ENCODE measurements at places on chromosomes 1 and 21.

DNA sequence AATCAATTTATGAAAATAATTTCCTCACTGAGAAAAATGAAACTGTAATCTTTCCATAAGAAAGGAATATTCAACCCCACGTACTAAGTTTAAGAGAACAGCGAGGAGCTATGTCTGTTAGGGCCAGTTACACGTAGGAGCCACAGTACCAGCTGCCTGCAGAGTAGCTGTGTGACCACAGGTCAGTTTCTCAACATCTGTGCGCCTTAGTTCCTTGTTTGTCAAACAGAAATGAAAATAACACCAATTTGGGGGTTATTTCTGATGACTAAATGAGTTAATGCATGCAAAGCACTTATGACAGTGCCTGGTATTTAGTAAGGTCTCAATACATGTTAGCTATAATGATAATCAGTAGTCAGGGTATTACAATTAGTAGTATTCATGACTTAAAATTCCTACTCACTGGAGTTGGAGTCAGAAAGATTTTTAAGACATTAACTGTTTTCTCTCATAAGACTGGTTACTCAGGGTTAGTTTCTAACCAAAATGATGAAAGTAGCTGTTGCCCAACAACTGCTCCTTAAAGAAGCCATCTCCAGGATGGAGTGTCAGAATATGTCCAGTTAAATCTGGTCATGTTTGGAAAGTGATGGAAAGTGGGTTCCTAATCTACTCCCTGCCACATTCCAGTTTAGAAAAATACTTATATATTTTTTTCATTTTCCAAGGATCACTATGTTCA, 85.8 kb upstream of the ZNF648 start:
- no peak for DNase-seq

DNA sequence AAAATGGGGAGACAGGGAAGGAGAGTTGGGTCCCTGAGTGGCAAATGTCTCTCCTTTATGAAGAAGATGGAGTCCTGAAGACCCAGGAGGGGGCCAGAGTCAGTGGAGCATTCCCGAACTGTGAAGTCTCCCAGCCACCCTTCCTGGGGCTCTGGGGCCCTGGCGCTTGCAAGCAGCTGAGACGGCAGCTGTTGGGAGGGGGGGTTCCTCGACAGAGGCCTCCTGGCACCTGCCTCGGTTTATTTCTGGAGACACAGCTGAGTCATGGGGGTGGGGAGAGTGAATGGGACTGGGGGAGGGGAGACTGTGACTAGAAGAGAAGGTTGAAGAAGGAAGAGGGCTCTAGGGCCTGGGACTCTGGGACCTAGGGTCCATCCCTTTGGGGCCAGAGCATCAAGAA, 14.0 kb downstream of the NES start:
- DNase-seq = no peak

- no peak for DNase-seq
These were observed 574 bp downstream of the IGSF9 start for GRCh38 chr1:159944623-159945455.

- DNase-seq = no peak
These were observed 14.8 kb upstream of the GBP5 start for GRCh38 chr1:89287181-89288050.

- peak; percentile 65 for DNase-seq
These were observed 919 bp downstream of the CTSS start for GRCh38 chr1:150764617-150765101.

DNA sequence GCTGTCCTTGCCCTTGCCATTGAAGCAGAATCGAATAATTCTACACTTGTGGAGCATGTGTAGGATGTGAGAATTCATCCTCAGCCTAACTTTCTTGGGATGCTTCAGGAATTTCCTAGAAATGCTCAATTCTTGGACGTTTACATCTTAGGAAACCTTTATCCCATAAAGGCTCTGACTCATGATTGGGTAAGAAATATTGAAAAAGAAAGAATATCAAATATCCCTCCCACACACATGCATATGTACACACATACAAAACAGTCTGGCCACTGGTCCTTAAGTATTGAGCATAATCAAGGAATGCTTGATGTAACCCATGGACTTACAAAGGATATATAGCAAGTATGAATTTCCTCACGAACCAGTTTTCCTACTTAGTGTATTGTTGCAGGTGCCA, 83.9 kb upstream of the IPO9 start:
- DNase-seq = no peak

DNA sequence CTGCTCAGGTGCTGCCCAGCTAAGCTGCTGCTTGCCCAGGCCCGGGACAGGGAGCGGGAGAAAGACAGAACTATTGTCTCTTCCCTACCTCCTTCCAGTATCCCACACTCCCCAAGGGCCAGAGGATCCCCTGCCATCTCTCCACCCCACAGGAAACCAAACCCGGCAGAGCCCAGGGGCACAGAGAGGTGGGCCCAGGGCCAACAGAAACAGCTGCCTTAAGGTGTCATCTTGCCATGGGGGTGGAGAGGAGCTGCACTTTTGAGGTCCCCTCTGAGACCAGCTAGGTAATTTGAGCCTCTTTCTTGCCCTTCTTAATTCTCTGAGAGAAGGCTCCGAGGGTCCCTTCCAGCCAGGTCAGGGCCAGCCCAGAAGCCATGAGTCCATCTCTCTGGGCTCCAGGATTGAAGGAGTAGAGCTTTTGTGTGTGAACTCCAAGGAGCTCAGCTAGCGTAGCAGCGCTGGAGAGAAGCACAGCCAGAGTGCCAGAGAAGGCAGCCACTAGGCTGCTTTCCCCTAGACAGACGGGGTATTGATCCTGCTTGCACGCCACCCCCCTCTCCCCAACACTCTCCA, 9.7 kb upstream of the GPR61 start:
- no peak for DNase-seq

DNA sequence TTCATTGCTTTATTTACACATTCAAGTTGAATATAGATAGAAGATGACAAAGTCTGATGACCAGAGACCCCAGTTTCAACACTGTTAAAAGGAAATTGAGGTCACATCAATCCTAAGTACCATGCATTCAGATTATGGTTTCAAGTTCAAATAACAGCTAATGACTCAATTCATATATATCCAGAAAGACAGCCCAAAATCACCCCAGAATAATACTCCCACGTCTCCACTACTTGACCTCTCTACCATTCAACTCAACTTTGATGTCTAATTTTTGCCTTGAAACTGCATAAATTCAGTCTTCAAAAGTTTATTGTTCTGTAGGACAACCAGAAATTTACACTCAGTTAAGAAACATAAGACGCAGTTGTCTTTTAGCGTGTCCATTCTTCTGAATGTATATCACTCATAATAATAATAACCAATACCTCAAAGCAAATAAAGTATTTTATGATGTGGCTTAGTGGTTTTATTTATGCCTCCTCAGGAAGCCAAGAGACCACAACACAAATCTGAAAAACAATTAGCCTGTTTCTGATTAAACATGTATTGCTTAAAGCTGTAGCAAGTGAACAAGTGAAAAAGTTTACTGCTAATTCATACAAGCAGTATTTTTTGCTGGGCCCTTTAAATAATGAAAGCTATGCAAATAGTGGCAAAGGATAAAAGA, 569.0 kb downstream of the LTN1 start:
- DNase-seq = no peak

DNA sequence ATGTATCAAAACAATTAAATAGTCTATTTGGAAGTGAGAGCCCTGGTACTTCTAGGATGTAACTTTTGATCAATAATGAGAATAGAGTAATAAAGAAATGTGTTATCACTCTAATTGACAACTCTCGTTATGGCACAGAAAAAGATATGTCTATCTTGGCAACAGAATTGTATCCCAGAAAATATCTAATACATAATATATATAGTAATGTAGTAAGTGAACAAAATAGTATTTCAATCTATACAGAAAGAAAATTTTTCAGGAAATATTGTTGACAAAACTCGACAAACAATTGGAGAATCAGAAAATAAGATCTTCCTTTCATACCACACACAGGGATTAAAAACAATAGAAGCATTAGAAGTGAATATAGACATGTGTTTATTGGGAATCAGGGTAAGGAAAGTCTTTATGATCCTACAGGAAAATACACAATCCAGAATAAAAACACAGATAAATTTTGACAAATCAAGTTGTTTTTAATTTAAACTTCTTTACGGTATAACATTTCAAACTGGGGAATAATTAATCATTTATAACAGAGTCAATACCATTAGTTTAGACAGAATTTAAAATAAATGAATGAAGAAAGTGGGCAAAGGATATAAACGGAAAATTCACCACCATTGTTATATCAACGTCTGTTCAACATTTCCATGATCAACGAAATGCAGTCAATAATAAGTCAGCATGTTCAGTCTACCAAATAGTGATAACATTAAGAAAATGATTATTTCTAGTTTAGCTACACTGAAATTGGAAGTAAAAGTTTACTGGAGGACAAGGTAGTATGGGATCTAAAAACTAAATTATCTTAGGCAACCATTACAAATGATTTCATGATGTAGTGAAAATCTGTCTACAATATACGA, 1526.5 kb upstream of the TPTE start:
- no peak for DNase-seq

GRCh38 chr1:60895252-60895651, 187.1 kb upstream of the NFIA start:
- no peak for DNase-seq

GRCh38 chr1:180198196-180198595, 31.9 kb upstream of the LHX4 start:
- DNase-seq = no peak

GRCh38 chr1:32652244-32652962, 1.4 kb downstream of the RBBP4 start:
- DNase-seq = no peak

All from AG09319 (cell line).